ENCODE measurements at places on chromosomes 7 and 10.

- DNase-seq, result no peak
Observed at GRCh38 chr10:70673043-70673928, 980 bp downstream of the ADAMTS14 start.

DNA sequence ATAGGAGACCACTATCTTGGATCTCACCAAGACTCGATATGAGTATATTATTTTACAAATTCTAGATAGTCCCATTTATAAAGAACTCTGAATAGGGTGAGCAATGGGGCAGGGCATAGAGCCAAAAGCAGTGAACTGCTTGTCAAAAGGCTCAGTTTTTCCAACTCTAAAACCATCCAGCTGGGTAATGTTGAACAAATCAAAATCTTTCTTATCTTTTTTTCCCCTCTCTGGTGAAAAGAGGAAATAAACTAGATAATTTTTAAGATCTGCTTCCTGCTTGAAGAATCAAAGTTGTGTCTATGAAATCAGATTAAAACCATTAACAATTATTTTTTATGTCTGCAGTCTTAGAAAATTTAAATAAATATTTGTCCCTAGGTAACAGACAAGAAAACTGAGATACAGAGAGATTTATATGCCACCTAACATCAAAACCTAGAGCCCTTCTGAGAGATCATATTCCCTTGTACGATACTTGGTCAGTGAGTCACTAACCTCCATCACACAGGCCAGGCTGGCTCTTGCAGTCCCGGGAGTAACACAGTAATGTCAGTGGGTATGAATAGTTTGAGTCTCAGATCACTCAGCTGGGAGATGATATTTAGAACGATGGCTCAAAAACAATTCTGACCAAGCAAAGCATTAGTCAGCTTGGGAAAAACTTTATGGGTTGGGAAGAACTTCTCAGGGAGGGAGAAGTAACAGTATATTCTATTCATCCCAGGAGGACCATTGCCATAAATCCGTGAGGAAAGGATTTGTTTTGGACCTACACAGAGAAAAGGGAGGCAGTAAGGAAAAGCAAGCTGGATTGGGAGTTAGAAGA, 178.8 kb downstream of the REEP3 start:
- DNase-seq, result no peak

- no peak for DNase-seq
Observed at GRCh38 chr10:14820010-14820774, 17.6 kb downstream of the CDNF start.

DNA sequence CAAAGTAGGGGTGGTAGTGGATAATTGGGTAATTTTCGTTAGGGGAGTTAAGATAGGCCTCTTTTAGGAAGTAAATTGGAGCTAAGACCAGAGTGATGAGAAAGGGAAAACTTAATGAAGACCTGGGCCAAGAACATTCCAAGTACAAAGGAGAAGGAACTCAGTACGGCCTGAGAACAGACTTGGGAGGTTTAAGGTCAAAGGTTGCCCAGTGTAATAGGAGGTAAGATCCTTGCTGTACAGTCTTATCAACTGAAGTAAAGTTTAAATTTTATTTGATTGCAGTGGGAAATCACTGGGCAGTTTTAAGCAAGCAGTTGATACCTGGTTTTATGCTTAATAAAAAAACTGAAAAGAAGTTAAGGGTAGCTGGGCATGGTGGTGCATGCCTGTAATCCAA, 76.4 kb downstream of the MPLKIP start:
- DNase-seq, result no peak

DNA sequence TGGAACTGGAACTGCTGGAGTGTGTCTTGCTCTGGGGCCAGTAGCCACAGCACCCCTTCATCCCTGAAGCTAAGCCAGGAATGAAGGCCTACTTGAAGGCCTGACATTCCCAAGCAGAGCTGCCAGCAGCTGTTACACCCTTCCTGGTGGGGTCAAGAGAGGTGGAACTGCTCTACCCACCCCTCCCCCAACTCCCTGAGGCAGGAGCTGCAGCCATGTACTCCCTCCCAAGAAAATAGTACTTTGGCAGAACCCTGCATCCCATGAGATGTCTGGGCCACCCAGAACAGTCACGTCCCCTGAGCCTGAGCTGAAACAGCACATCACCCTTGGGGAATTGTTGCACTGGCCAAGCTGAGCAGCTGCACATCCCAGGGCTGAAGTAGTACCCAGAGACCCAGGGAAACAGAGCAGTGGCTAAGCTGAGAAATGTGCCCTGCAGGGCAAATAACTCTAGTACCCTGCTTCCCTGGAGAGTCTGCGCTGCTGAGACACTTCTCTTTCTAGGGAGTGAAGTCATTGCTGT, 63.4 kb upstream of the PLA2G12B start:
- DNase-seq, result no peak

All from NCI-H1436 (cell line).